ENCODE measurements at places on chromosomes 6 and 20.
A peak's percentile ranks its signal among the peaks of the same experiment; 100 is the strongest.

- DNase-seq, result no peak
Observed at GRCh38 chr20:37479925-37480691, 40.9 kb upstream of the NNAT start.

DNA sequence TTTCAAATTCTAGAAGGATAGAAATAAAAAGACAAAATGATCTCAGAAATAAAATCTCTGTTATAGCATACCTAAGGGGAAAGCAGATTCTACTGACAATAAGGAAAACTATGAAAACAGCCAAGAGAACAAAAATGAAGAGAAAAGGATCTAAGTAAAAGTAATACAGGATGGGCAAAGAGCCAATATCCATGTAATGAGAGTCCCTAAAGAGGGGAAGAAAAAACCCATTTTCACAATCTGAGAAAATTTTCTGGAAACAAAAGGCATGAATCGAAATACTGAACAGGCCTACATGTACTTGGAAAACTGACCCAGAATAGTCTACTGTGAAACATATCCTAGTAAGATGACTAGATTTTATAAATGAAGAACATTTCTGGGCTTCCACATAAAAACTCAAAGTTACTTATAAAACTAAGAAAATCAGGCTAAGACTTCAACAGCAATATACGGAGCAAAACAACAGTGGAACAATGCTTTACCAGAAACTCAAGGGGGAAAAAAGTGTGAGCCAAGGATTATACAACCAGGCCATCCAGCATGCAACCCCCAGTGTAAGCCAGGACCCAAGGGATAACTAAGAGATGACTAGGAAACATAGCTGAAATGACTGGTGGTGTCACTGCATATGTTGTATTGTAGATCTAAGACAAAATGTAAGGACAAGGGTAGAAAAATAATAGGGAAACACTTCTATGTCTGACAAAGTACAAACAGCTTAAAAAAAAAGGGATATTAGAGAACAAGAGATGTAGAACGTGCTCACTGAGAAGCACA is 10.2 kb downstream of the NAPB start:
- no peak for DNase-seq

DNA sequence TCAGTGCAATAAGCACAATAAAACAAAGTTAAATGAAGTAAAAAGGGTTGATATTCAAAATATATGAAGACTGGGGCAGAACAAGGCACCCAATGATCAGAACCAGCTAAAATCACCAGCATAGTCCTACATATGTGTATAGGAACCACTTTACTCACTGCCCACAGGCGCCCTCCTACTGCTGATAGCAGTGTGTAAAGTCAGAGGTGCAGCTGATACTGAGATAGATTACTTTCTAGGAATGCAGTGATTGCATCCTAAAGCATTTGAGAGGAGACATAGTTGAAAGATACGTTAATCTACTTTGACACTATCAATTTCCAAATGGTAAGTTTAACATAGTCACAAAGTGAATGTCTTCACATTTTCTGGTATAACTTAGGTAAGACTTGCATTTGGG is 161.1 kb upstream of the MCHR2 start:
- DNase-seq, result no peak

GRCh38 chr6:114049367-114049966 is 78.5 kb upstream of the HDAC2 start:
- DNase-seq, result no peak

DNA sequence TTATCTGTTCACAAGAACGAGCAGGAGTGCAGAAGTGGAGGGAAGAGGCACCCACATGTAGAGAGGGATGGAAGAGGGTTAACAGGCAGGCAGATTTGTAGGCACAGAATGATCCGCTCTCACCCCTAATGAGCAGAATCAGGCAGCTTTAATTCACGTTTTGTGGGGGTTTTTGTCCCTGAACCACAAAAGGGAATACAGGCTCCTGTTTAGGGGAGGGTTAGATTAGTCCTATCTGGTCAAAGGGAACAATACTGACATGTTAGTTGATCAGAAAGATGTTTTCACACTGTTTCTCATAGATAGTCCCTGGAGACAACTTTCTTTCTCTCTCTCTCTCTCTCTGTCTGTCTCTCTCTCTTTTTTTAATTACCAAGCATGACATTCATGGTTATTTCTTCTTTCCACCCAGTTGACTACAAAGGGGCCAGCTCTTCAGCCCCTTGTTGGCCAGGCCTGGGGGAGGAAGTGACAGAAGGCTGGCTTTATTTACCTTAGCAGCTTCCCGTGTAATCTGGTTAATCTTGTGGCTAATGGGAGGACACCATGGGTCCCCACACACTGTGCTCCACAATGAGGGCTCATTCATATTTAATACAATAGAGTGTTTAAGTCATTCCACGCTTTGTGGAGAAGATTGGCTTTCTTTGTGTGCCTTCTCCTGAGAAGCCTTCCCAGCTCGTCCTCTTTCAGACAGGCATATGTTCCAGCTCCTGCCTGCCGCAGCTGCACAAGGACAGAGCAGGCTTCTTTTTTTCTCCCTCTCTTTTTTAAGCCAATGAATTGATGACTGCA is 958.8 kb downstream of the TFAP2A start:
- DNase-seq, result no peak

GRCh38 chr20:10551732-10552724 is 116.9 kb downstream of the SLX4IP start:
- DNase-seq, result no peak

- DNase-seq, result no peak
Observed at GRCh38 chr6:67687396-67687795, 947.7 kb upstream of the ADGRB3 start.

- DNase-seq, result no peak
Observed at GRCh38 chr6:26280407-26280806, 84.6 kb upstream of the BTN3A2 start.

GRCh38 chr20:9397928-9398327 is 116.5 kb upstream of the LAMP5 start:
- DNase-seq, result no peak

DNA sequence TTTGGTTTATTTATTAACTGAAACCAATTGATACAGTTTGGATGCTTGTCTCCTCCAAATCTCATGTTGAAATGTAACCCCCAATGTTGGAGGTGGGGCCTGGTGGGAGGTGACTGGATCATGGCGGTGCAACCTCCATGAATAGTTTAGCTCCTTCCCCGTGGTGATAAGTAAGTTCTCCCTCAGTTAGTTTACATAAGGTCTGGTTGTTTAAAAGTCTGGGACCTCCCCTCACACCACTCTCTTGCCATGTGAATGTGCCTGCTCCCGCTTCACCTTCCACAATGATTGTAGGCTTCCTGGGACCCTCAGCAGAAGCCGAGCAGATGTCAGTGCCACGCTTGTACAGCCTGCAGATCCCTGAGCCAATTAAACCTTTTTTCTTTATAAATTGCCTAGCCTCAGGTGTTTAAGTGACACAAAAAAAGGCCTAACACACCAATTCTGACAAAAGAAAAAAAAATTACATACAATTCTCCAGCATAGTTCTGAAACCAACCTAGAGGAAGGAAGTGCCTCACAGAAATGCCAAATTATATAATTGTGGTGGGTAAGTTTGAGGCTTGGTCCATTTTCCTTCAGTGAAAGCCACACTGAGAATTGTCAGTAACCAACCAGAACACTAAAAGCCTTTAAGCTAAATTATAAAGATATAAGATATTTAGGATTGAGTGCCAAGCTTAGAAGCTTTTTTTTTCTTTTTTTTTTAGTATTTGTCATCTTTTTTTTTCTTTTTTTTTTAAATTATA is 15.0 kb downstream of the MAP7 start:
- no peak for DNase-seq

GRCh38 chr20:52193133-52193532 is 1.6 kb upstream of the ZFP64 start:
- DNase-seq, result no peak

DNA sequence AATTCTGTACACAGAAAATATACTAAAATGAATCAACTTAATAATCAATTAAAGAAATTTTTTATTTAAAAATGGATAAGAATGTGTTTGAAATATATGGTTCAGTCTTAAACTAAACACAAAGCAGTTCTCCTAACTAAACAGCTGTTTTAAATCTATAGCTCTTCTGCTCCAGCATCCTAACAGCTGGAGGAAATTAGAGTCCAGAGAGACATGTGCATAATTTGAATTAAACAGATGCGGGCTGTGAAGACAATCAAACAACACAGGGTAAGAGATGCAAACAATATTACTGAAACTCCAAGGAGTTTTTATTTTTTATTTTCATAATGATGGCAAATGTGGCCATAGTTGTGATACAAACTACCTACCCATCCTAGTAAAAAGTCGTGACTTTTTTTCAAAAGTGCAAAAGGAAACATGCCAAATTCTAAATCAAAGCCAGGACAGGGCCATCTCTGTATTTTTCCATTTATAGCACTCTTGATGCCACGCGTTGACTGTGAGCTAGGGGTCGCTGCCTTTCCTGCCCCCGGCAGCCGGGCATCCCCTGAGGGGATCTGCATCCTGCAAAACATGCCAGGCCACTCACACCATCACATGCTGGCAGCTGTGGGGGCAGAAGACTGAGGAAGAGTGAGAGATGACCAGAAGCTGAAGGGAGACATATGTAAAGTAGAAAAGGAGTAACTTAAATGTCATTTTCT is 310.6 kb downstream of the PRKN start:
- DNase-seq, result no peak

- no peak for DNase-seq
Observed at GRCh38 chr20:1265226-1265915, 723 bp upstream of the SNPH start.

- peak; percentile 31 for DNase-seq
Observed at GRCh38 chr6:152356662-152357061, 280.5 kb downstream of the SYNE1 start.

GRCh38 chr20:44031001-44031574 is 116.4 kb downstream of the TOX2 start:
- DNase-seq, result no peak

GRCh38 chr6:124535746-124536145 is 426.5 kb upstream of the RNF217 start:
- no peak for DNase-seq

DNA sequence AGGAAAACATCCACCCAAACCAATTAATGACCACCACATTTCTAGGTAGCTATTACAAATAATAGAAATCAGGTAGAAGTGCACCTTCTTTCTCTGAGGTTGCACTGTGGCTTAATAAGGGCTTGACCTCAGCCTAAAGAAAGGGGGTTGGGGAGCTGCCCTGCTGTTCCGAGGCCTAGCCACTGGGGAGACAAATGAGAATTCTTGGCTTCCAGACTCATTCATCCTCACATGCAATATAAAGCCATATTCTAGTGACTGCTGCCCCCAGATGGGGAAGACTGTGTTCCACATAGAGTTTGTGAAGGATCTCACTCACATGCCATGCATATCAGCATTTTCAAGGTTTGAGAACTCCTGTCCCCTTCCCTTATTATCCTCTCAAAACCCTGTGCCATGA is 22.9 kb downstream of the SAYSD1 start:
- no peak for DNase-seq

All from naive thymus-derived CD4-positive, alpha-beta T cell (primary cell).